CD8-positive, alpha-beta T cell (primary cell): ENCODE measurements at places on chromosomes 12 and 14.

DNA sequence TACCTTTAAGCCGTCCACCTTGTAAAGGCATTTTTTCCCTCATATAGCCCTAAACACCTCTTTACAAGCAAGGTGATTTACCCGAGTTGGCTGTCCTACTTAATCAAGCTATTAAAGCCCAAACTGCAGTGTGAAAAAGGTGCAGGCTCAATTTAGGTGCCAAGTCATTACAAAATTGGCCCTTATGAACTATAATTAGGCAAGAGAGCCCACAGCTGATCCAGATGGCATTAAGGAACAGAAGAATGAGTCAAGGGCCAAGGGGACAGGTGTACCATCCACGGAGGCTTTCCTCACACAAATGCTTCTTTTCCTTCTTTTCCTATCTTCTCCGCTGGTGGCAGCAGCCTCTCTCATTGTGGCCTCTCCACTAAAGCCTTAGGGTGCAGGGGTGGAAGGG, 90.5 kb downstream of the TTC8 start:
- no peak for DNase-seq

DNA sequence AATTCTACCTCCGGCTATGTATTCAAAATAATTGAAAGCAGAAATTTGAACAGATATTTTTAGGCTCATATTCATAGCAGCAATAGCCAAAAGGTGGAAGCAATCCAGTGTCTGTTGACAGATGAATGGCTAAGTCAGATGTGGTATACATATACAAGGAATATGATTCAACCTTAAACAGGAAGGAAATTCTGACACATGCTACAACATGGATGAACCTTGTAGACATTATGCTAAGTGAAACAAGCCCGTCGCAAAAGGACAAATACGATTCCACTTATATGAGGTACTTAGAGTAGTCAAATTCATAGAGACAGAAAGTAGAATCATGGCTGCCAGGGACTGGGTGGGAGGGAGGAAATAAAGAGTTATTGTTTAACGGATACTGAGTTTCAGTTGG, 331.6 kb downstream of the PCNX1 start:
- DNase-seq = no peak

GRCh38 chr12:82638324-82638723, 48.4 kb upstream of the TMTC2 start:
- DNase-seq = no peak

GRCh38 chr14:71729596-71729995, 202.6 kb upstream of the RGS6 start:
- DNase-seq = no peak

GRCh38 chr12:6542209-6543009, 8.1 kb downstream of the GAPDH start:
- no peak for DNase-seq

DNA sequence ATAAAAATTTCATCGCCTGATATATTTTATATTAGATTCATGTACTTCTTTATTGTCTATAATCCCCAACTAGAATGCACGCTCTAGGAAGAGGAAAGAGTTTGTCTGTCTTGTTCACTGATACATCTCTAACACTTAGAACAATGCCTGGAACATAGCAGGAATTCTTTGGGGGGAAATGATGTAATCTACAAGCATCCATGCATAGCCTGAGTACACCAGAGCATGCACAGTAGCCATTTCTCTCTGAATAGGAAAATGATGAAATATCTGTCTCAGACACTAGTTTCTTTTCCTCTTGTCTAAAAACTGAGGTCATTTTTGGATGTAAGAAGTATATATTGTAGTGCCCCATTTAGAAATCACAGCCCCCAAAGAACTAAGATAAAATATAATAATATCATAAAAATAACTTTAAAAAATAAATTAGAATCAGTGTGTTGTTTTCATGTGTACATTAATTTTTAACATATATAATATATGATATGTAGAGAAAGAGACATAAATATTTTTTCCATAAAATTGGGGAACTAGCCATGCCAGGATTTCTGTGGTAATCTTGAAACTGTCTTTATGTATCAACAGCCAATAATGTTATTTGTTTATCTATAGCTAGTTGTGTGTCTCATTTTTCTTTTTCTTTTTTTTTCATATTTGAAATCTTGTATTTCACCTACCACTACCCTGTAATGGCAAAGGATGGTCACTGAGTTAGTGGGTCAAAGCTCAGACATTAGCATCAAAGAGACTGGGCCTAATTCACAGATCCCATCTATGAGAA, 155.6 kb upstream of the TMCC3 start:
- DNase-seq = no peak

DNA sequence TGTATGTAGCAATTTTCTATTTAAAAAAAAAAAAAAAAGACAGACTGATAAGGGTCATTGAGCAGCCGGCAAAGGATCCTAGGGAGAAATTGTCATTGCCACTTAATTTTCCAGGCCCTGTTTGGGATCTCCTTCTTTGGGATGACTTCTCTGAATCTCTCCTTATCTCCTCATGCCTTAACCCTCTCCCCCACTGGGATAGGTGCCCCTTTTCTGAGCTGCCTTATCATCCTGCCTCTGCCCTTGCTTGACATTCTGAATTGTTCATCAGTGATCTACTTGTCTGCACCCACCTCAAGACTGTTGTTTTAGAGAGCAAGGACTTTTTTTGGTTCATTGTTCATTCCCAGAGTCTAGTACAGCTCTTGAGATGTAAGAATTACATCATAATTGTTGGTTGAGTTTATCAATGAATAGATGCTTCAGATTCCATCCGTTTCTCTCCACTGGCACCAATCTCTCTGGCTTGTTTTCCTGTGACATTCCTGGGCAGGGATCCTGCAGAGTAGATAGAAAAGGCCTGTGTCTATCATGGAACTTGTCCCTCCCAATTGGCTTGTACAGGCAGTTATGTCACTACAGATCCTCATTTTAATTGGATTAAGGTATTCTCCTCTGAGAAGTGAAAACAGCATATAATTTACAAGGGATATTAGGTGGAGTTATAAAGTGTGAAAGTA, 42.6 kb downstream of the SOCS2 start:
- DNase-seq = no peak

- peak; percentile 62 for DNase-seq
Measured at GRCh38 chr12:52633383-52633782, 15.0 kb upstream of the KRT73 start.

- DNase-seq = no peak
Measured at GRCh38 chr12:66072566-66072965, 58.0 kb downstream of the LLPH start.

DNA sequence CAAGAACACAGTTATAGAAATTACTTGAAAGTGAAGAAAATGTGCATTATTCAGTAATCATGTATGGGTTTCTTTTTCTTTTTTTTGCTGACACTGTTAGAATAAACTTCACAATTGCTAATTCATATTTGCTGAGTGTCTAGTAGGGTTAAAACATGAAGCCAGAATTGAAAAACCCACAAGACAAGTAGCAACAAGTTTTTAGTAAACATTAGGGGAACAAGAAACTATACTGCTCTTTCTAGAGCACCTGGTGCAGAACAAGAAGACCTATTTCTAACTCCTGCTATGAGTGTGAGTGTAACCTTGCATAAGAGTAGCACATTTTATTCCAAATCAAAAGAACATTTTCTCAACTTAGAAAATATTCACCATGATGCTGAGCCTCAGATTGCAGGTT, 83.2 kb downstream of the ITPR2 start:
- DNase-seq = no peak

- no peak for DNase-seq
Measured at GRCh38 chr12:27523305-27523641, 733 bp upstream of the PPFIBP1 start.

GRCh38 chr12:101857043-101857558, 20.3 kb upstream of the DRAM1 start:
- no peak for DNase-seq
